ENCODE measurements at places on chromosomes 16 and 17.

DNA sequence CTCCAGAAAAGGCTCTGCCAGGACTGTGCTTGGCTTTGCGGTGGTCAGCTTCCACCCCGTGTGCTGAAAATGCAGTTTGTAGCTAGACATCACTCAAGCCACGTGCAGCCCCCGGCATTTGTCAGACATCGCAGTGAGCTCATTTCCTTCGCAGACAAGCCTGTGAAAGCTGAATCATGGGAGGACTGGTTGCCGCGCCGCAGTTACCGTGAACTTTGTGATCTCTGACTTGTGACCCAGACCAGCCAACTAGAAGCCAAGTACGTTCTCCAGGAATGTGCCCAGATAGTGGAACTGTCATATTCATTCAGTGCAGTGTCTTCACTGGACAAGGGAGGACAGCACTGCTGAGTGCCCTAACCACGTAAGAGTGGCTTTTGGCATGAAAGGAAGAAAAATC is 58.1 kb downstream of the NDE1 start:
- no peak for DNase-seq

- DNase-seq, result no peak
Observed at GRCh38 chr17:51921500-51921899, 237.0 kb downstream of the CA10 start.

DNA sequence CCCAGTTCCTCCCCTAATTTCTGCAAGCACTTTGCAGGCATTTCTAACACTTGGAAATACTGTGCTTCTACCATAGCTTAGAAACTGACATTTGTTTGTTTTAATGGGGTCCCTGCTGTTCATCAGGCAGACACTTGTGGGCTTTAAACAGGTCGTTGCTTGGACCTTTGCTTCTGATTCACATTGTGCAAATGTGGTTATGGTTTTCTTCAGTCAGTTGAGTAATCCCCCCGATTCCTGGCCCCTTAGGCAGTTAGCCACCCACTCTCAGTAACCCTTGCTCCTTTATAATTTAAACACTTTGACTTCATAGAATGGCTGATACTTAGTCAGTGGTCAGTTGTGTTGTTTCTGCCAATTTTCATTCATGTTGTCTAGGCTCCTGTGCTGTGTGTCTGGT is 39.4 kb downstream of the SLC47A1 start:
- DNase-seq, result no peak

- DNase-seq, result no peak
Observed at GRCh38 chr17:79781012-79781650, 3.2 kb downstream of the CBX2 start.

GRCh38 chr17:48559840-48560817 is 15.2 kb upstream of the HOXB2 start:
- DNase-seq, result no peak

DNA sequence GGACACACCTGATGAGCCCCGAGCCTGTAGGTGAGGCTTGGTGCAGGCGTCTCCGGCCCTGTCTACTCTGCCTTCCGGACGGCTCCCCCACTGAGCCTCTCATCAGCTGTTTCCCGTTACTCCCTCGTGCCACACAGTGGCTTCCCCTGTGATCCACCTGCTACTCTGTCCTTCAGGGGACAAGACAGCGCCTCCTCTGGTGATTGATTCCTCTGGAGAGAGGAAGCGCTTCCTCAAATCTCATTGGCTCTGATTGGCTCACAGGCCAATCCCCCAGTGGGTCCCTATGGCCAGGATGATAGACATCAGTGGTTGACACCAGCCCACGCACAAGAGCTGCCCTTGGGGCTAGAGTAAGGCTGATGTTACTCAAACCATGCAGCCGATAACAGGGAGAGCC is 24.0 kb downstream of the RNF213 start:
- DNase-seq, result no peak

GRCh38 chr16:28935924-28936783 is 4.4 kb downstream of the CD19 start:
- peak; percentile 65 for DNase-seq

GRCh38 chr17:57425431-57425830 is 169.1 kb downstream of the MSI2 start:
- no peak for DNase-seq

Measured in heart right ventricle (tissue), 16 donors.